Renal pelvis (tissue), 12 donors: ENCODE measurements at places on chromosomes 5 and 9. TPM values are rescaled to one million over a fixed set of nuclear protein-coding genes. Genes with fewer than 3 reads are reported as not detected.

DNA sequence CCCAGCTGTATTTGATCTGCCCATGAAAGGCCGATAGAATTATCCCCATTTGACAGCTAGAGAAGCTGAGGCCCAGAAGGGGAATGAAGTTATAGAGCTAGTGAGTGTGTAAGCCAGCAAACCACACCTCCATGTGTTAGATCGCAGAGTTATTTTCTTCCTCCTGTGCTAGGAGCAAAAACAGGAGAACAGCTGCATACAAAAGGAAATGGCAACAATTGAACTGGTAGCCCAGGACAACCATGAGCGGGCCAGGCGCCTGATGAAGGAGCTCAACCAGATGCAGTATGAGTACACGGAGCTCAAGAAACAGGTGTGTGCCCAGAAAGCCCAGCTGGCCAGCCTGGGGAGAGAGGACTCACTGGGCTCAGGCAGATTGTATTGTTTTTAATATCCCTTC lies 30.4 kb downstream of the RAB14 start:
- no peak for DNase-seq

The CDH18 gene
- 1.1 TPM for polyA plus RNA-seq

The PSAT1 gene
- 71.1 TPM for polyA plus RNA-seq

GRCh38 chr5:125683669-125684068 lies 739.5 kb upstream of the GRAMD2B start:
- no peak for DNase-seq

DNA sequence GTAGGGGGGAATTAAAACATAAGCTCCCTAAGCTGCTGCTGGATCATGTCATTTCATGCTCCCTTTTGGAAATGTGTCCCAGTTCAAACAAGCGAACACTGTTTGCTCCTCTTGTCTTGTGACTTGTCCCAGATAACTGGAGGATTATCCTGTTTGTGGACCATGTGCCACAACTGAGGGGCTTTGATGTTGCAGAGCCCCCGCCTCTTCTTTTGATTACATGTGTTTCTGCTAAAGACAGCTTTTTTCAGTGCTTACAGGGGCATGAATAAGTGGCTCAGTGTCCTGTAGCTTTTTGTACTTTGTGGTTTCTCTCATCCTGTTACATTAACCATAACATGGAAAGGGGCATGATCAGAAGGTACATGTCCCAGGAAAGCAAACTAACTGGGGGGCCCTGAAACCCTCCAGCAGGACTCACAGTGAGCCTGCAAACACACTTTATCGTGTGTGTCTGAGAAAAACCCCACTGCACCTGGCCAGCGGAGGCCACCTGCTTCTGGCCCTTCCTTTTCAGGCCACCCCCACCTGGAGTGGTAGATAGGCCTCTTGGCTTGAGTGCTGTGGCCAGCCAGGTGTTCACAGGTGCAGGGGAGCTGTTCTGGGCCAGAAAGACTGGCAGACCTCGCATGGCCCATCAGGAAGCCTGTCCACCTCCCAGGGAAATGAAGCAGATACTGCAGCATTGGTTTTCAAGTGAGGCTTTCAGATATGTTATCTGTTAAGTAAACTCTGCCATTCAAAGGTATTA lies 285.6 kb downstream of the FANCC start:
- DNase-seq, result no peak

GRCh38 chr5:83227611-83228010 lies 150.3 kb downstream of the XRCC4 start:
- DNase-seq, result no peak

DNA sequence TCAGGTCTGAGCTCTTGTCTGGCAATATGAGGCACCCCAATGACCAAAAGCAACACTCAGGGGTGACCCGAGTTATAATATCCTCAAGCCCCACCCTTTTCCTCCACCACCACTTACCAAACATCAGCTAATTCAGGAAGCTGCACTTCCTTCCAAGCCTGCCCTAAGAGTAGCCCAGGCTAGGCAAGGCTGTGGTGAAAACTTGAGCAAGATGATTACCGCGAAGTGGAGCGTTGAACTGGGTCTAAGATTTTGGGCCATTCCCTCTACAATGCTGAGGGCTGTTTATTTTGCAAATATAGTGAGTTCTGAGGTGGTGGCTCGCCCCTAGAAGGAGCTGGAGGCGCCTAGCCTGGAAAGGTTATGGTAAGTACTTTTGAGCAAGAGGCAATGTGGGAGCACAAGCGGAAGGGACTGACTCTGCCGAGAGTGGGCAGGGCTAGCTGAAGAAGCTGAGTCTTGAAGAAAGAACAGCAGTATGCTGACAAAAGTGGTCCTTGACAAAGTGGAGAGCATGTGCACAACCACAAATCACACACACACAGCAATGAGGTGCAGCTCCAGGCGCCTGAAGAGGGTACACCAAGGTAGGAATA lies at the start of gene HK3:
TSS of gene HK3 (minus strand) at position 51 of the 596 bp plus-strand sequence. CDS start 3,187 bp downstream, outside the sequence.
- DNase-seq, result no peak
